ENCODE measurements at places on chromosomes 3 and 15.

GRCh38 chr15:90083954-90084607 lies 18.2 kb downstream of the IDH2 start:
- no peak for DNase-seq

GRCh38 chr3:172159376-172159775 lies 120.0 kb downstream of the FNDC3B start:
- no peak for DNase-seq

- no peak for DNase-seq
Observed at GRCh38 chr15:20340931-20341661, 200.5 kb downstream of the GOLGA6L6 start.

DNA sequence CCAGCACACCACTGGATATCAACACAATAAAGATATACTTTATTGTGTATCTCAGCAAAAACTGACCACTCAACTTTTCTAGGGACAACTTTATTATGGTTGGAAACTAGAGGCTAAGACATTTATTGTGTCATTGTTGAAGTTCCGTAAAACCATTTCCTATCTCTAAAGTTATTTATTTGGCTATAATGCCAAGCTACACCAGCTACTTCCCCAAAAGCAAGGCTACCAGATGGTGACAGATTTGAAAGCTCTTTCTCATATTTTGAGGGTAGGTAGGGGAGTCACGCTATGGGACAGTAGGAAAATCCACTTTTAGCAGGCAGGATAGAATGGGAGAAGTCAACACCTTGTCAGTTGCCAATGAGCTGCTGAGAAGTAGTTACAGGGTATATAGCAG lies 834.6 kb upstream of the CFAP20DC start:
- no peak for DNase-seq

- DNase-seq: no peak
Observed at GRCh38 chr15:78059110-78059839, 18.2 kb downstream of the TBC1D2B start.

DNA sequence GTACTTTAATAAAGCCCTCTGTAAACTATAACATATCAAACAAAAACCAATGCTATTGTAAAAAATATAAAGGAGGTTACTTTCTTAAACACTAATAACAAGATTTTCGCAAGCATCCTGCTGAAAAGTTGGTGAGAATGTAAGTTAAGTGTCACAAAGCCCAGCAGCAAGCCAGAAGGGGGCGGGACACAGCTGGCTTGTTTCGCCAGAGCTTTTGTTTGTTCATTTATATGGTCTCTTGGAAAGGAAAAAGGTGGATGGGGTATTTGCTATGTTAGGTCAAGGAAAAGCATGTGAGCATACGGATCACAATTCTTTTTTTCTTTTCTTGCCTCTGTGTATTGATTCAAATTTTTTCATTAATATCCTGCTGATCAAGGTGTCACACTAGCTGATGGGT lies 59.9 kb downstream of the HACD2 start:
- DNase-seq: no peak

DNA sequence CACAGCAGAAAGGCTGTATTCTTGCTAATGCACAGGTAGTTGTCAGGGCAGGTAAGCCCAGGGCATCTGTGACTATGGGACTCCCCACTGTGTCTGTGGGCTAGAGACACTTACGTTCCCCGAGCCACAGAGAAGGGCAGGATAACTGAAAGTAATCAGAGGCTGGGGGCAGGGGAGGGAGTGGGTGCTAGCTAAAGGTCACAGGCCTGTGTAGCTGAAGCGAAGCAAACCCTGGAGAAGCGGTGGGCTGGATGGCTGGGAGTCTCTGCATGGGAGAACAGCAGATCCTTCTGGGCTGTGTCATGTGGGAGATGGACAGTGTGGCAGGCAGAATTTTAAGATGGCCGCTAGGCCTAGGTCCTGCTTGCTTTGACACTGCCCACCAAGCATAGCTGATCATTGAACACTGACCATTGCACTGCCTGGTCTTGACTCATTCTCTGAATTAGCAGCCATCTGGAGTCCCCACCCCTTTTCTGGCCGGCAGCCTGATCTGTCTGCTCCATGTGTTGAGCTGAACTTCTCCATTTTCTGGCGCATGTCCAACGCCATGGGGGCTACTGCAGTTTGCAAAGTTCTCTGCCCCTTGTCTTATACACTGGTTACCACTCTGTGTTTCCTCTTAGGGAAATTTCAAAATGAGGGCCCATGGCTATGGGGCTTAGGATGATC lies 110.0 kb downstream of the DGKG start:
- DNase-seq: no peak

- no peak for DNase-seq
Observed at GRCh38 chr3:170558427-170558826, 27.4 kb downstream of the SLC7A14 start.

DNA sequence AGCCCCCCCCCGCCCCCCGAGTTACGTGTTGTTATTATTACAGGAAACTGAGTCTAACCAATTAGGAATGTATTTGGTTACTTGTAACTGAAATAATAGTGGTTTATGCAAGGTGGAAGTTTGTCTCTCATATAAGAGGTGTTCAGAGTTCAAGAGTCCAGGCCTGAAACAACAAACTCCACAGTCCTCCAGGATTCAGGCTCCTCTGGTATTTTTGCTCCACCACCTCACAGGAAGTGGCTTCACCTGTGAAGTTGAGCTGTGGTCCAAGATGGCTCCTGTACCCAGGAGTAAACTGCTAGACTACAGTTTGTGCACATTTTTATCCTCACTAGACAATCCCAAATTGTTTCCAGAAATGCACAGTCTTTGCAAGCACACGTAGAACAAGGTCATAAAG lies 27.3 kb downstream of the MOBP start:
- DNase-seq: no peak

GRCh38 chr15:51621936-51622603 lies 501 bp downstream of the DMXL2 start:
- DNase-seq: no peak

- DNase-seq: no peak
Observed at GRCh38 chr3:116199063-116199462, 246.2 kb downstream of the LSAMP start.

- DNase-seq: no peak
Observed at GRCh38 chr15:55151631-55152030, 45.1 kb downstream of the RSL24D1 start.

GRCh38 chr3:23114432-23114831 lies 88.7 kb upstream of the UBE2E2 start:
- DNase-seq: no peak

- DNase-seq: no peak
Observed at GRCh38 chr15:70479785-70480184, 283.6 kb downstream of the UACA start.

DNA sequence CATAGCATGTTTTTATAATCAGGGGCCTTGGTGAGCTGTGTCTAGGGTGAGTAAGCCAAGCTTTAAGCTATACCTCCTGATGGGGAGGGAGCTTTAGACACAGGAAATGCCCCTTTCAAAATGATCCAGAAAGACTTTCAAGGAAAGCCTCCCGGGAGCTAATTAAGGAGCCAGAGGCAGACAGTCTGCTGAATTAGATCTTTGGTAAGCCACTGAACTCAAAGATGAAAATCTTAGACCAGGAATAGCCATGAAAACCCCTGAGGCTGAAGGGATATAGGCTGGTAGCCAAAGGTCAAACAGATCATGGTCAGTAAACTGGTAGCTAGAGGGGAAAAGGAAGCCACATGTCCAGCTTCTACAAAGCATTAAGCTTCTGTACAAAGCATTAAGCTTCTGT lies 42.7 kb upstream of the GAP43 start:
- no peak for DNase-seq

GRCh38 chr3:189490337-189490736 lies 140.9 kb upstream of the TP63 start:
- DNase-seq: no peak
